ENCODE measurements at places on chromosomes 6 and 20.

- DNase-seq, result no peak
These were observed 28.8 kb upstream of the LIN28B start for GRCh38 chr6:104928141-104928540.

DNA sequence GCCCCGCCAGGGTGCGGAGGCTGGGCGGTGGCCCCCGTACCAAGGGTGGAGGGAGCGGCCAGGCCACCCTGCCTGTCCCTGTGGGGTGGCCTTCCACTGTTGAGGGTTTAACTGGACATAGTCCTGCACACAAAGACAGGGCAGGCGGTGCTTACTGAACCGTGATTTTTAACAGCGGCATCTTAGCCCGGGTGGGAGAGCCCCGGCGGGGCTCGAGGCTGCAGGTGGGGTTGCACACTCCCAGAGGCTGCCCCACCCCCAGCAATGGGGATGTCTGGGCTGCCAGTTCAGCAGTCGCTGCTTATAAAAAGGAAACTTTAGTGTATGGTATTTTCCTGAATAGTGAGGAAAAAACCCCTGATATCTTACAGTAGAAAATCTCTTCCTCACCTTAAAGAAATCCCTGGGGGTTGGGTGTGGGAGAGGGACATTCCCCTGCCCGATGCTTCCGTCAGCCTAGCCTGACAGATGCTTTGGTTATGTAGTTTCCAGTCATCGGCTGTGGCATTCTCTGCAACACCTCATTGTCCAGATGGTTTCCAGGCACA is 79.4 kb downstream of the IRF4 start:
- no peak for DNase-seq

GRCh38 chr6:110710115-110710514 is 105.2 kb downstream of the CDK19 start:
- DNase-seq, result no peak

- DNase-seq, result no peak
These were observed 115.0 kb downstream of the HFE start for GRCh38 chr6:26202201-26202611.

DNA sequence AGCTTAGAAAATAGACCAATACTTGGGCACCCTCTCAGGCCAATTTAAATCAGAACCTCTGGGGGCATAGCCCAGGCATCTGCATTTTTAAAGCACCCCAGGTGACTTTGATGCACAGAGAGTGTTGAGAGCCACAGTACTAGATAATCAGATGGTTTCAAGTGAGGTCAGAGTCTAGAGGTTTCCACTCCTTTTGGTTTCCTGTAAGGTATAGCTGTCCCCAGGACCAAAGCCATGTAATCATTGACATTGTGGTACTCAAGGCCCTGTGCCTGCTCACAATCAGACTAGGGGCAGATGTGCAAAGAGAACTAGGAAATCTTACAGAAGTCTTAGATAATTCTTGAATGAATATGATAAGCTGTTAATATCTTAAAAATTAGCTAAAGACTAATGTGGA is 9.1 kb downstream of the FILIP1 start:
- no peak for DNase-seq

Measured in stimulated activated CD4-positive, alpha-beta T cell treated with anti-CD3 and anti-CD28 coated beads, Interleukin-2, amount 100 ng/mL, for 24 hours (primary cell).